GM23248 (cell line): ENCODE measurements at places on chromosomes 2 and 18. TPM values are rescaled to one million over a fixed set of nuclear protein-coding genes. Genes with fewer than 3 reads are reported as not detected.
A peak's percentile ranks its signal among the peaks of the same experiment; 100 is the strongest.

CYTIP gene
- total RNA-seq = not detected in 2 replicates

RTTN gene
- 19.3 and 23.6 TPM in 2 replicates for total RNA-seq

IL18R1 gene
- 1.5 and 1.6 TPM in 2 replicates for total RNA-seq

RNPEPL1 gene
- 20.2 and 23.0 TPM in 2 replicates for total RNA-seq

ASTL gene
- 0.25 TPM in 1 of 2 replicates, not detected in the other for total RNA-seq

SMIM21 gene
- not detected in 2 replicates for total RNA-seq

IL36B gene
- total RNA-seq = not detected in 2 replicates

RAMP1 gene
- total RNA-seq = 4.1 and 4.8 TPM in 2 replicates

CHRNG gene
- not detected in 2 replicates for total RNA-seq

MGAT5 gene
- 15.9 and 23.1 TPM in 2 replicates for total RNA-seq

BABAM2 gene
- 22.8 and 35.2 TPM in 2 replicates for total RNA-seq

PMS1 gene
- total RNA-seq = 18.2 and 18.7 TPM in 2 replicates

ERBB4 gene
- not detected in 2 replicates for total RNA-seq

DNA sequence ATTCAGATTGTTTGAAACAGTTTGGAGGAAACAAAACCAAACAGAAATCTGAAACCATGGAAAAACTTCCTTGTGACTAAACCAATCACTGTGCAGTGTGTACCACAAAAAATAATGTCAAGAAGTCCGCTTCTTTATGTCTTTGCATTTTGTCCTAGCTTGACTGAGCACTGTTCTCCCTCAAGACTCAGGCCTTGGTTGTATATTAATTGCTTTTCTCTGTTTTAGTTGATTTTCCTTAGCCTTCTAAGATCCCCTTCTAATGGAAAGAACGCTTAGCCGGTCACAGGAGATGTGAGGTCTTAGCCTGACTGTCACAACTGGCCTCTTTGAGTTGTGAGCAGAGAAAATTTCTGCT lies 56.6 kb downstream of the LCLAT1 start:
- 0 out of 2 replicates have a peak, but pooled peaks cover 4% of the 10 kb centered on the region for H3K4me1 ChIP-seq
- no peak overlapping the region for H3K4me3 ChIP-seq
- no peaks in the 10 kb centered on the region for H3K27me3 ChIP-seq
- no peak overlapping the region; the same call in 1 of the 2 replicates for H3K27ac ChIP-seq

- peak; percentile 49 for DNase-seq
- peaks cover 52% of the 10 kb centered on the region for H3K4me1 ChIP-seq
- H3K27me3 ChIP-seq = no peaks in the 10 kb centered on the region
- H3K36me3 ChIP-seq = no peaks in the 10 kb centered on the region
- peak overlapping the region; percentile 4; the same call in 1 of the 2 replicates for H3K27ac ChIP-seq
Measured at GRCh38 chr2:205407984-205408383, 274.3 kb upstream of the NRP2 start.

- H3K4me3 ChIP-seq = peak overlapping the region; percentile 92
- peaks cover 12% of the 10 kb centered on the region for H3K4me1 ChIP-seq
- H3K27me3 ChIP-seq = no peaks in the 10 kb centered on the region
- H3K36me3 ChIP-seq = no peaks in the 10 kb centered on the region
- DNase-seq = no peak
Measured at GRCh38 chr18:36128907-36129299, 237 bp downstream of the SLC39A6 start.

GRCh38 chr2:51734115-51734514 lies 702.2 kb upstream of the NRXN1 start:
- no peaks in the 10 kb centered on the region for H3K27me3 ChIP-seq
- H3K4me1 ChIP-seq = no peaks in the 10 kb centered on the region
- no peak overlapping the region for H3K27ac ChIP-seq
- no peak overlapping the region for H3K4me3 ChIP-seq

- H3K4me3 ChIP-seq = no peak overlapping the region
- no peaks in the 10 kb centered on the region for H3K27me3 ChIP-seq
- H3K36me3 ChIP-seq = peaks cover 4% of the 10 kb centered on the region; the same call in 1 of the 2 replicates
- H3K27ac ChIP-seq = no peak overlapping the region
- no peaks in the 10 kb centered on the region for H3K4me1 ChIP-seq
Measured at GRCh38 chr2:188752311-188752710, 221.9 kb upstream of the COL3A1 start.

DNA sequence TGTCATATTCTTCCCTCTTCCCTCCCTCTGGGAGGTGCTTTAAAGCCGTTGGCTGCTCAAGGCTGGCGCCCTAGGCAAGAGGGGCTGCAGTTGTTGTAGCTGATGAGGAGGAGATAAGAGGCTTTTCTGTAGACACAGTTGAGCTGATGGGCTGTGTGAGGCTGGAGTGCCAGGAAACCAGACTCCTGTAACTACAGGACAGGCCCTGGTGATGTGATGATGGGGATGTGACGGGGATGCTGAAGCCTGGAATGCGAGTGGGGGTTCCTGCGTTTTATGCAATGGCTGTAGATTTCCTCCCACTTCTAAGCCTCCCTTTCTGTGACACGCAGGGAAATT lies 5.7 kb upstream of the EFR3B start:
- H3K27me3 ChIP-seq = no peaks in the 10 kb centered on the region
- H3K4me1 ChIP-seq = no peaks in the 10 kb centered on the region
- H3K27ac ChIP-seq = no peak overlapping the region
- H3K36me3 ChIP-seq = no peaks in the 10 kb centered on the region
- DNase-seq = no peak

DNA sequence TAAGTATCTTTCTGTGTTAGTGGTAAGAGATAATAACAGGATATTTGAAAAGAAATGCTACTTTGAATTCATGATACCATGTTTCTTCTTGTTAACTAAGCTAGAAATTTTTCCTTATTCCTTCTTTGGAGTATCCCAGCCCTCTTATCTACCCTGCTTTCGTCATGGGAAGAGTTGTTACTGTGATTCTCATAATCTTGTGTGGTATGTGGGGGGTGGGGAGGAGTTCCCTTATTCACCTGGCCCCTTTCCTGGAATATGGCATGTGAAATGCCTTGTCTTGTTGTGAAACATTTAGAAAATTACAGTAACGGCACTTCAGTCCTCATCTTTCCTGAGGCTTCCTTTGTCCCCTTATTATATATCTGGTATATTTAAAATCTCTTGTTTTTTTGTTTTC lies 129.9 kb downstream of the NCOA1 start:
- DNase-seq = no peak
- no peaks in the 10 kb centered on the region for H3K36me3 ChIP-seq
- no peak overlapping the region for H3K27ac ChIP-seq
- H3K4me1 ChIP-seq = no peaks in the 10 kb centered on the region

DNA sequence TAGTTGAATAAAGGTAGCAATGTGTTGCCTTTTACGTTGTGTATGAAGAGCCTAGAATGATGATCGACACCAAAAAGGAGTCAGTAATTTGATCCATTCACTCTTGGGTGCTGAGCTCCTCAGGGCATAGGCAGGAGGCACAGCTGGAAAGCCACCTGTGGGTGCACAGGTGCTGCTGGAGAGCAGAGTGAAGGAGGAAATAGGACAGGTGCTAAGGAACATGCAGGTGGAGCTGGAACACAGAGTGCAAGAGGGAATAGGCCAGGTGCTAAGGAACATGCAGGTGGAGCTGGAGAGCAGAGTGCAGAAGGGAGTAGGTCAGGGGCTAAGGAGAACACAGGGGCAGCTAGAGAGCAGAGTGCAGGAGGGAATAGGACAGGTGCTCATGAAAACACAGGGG lies 86.1 kb downstream of the SH3YL1 start:
- H3K4me3 ChIP-seq = no peak overlapping the region
- peaks cover 10% of the 10 kb centered on the region for H3K4me1 ChIP-seq
- no peak overlapping the region for H3K27ac ChIP-seq
- no peaks in the 10 kb centered on the region for H3K27me3 ChIP-seq
- DNase-seq = no peak
- H3K36me3 ChIP-seq = no peaks in the 10 kb centered on the region

- no peak overlapping the region for H3K4me3 ChIP-seq
- H3K27me3 ChIP-seq = no peaks in the 10 kb centered on the region
- H3K4me1 ChIP-seq = no peaks in the 10 kb centered on the region
- H3K27ac ChIP-seq = no peak overlapping the region
- DNase-seq = no peak
Measured at GRCh38 chr18:23868136-23868785, 146.3 kb upstream of the TTC39C start.

GRCh38 chr2:27184115-27184514 lies 27.7 kb upstream of the ATRAID start:
- H3K4me3 ChIP-seq = no peak overlapping the region
- H3K36me3 ChIP-seq = no peaks in the 10 kb centered on the region
- no peak overlapping the region for H3K27ac ChIP-seq
- no peaks in the 10 kb centered on the region for H3K27me3 ChIP-seq

DNA sequence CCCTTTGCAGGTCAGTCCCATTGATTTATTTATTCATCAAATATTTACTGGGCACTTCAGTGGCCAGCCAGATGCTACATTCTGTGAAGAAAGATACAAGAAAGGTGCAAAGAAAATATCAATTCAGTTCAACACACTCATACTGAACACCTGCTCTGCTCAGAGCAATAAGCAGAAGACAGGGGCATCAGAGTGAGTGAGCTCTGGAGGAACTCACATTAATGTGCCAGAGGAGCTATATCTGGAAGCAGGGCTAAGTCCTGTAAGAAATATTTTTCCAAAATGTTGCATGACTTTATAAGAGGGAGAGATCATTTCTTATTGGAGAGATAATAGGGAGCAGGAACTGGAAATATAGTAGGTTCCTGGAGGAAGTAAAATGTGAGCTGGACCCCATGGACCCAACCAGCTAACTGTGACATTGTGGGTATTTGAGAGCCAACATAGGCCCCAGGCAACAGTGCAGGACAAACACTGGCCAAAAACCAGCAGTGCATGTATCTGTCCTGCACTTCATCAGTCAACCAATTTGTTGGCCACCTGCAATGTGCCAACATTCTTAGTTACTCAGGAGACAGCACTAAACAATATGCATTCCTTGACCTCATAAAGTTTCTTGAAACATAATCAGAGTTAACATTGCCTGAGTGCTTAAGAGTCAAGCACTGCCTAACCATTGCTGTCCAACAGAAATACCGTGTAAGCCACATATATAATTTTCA lies 102.7 kb upstream of the PTPRM start:
- no peak for DNase-seq
- H3K27ac ChIP-seq = no peak overlapping the region
- H3K4me3 ChIP-seq = no peak overlapping the region

DNA sequence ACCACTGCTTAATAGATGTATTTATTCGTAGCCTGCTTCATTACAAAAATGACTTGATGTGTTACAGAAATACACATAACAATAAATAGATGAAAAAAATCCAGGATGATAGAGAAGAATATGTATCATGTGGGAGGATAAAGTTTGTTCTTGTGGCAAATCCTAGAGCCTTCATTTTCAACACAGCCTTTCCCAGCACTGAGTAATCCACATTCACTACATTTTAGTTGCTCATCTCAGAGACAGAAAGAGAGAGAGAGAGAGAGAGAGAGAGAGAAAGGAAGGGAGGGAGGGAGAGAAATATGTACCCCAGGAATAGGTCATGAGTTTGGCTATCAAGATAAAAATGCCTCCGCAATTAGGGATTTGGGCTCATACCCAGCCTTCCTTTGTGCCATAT lies 144.3 kb downstream of the RBMS1 start:
- peak; percentile 51 for DNase-seq
- no peaks in the 10 kb centered on the region for H3K27me3 ChIP-seq
- no peak overlapping the region for H3K4me3 ChIP-seq
- peaks cover 82% of the 10 kb centered on the region for H3K4me1 ChIP-seq
- 0 out of 2 replicates have a peak, but pooled peaks cover 6% of the 10 kb centered on the region for H3K36me3 ChIP-seq
